Activated naive CD4-positive, alpha-beta T cell (primary cell): ENCODE measurements at places on chromosomes 16 and 17.

DNA sequence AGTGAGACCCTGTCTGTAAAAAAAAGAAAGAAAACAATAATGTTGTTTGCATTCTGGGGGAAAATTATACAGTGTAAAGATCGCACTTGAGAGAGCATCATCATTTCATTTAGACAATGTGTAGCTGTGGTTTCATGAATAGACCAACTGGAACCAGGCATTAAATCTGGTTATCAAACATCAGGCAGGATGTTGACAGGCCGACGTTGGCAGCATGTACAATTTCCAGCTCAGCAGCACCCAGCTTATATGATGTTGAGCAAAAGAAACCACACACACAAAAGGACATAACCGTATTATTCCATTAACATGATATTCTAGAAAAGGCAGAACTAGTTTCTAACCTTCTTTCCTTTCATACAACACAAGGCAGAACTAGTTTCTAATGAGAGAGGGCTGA is 5.8 kb downstream of the MARVELD3 start:
- no peak for DNase-seq

- no peak for DNase-seq
Observed at GRCh38 chr16:67926181-67926750, 5.4 kb downstream of the CTRL start.

DNA sequence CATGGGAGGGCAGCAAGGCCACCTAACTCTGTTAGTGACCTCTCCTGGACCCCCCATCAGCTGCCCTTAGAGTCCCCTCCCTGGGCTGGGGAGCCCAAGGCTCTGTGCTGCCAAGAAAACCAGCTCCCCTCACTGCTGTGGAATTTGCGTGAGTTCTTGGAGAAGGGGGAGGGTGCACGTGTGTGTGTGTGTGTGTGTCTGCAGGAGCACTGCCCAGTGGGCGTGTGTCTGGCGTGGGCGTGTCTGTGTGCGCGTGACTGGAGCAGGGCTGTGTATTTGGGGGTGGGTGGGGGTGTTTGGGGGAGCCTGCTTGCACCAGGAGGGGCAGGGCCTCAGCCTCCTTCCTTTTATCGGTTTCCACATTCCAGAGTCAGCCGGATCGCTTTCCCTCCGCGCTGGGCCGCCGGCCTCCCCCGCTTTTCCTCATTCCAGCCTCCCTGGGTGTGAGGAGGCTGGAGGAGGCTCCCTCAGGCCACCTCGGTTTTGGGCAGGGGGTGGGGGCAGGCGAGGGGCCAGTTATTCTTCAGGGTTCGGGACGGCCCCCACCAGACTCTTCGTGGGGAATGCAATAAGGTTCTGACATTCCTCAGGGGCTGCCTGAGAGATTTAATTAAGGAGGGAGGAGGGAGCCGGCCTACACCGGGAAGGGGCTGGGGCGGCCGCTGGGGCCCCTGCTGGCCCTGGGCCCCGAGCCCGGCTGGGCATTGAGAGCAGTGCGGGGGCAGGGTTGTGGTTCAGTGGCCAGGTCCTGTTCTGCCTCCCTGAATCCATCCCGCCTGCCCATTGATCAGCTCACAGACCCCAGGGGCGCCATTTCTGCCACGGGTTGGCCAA is 2.5 kb downstream of the VASN start:
- no peak for DNase-seq

DNA sequence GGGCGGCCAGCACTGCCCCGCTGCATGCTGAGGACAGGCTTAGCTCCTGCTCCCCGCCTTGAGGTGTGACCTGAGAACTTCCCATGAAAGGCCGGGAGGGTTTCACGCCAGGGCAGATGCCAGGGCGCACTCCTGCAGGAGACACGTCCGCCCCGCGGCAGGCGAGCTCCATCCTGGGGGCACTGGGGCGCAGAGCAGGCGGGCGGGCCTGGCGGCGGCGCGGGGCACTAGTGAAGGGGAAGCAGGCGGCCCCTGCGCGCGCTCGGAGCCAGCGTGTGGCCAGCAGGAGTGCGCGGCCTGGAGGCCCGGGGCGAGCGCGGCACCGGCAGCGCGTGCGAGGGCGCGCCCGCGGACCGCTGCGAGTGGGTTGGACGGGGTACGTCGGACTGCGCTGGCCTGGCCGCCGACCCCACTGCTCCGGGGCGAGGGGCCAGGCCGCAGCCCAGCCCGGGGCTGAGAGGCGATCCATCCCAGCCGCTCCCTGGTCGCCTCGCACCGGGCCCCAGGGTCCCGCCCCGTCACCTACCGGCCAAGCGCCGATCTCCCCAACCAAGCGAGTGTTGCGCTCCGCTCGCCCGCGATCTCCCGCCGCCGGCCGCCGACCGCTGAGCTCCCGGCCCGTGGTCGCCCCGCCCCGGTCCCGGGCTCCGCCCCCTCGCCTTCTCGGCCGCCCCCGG is at the start of gene MAP3K14:
Gene MAP3K14 (minus strand): TSS at position 587 of the 677 bp plus-strand sequence. CDS start 26,275 bp downstream, outside the sequence.
- DNase-seq: peak; percentile 40

DNA sequence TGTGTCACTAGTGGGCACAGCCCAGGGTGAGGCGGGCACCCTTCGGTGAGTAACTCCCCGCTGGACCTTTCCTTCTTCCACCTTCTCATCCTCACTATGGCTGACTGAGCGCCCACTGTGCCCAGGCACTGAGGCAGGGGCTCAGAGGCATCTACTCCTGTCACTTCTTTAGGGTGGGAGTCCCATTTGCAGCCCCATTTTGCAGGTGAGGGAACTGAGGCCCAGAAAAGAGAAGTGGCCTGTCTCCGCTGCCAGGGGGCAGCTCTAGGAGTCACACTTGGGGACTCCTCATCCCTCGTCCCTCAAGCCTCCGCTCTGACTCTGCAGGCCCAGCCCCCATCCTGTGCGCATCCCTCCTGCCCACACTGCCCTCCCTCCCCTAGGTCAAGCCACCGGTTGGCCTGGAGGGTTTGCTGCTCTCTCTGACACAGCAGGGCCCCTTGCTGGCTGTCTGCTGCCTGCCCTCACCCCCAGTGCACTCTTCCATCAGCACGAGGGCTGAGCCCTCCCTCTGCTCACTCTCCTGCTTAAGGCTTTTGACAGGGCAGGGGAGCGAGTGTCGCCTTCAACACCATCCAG is 62.4 kb downstream of the CNGB1 start:
- DNase-seq: no peak

GRCh38 chr16:66926961-66927436 is 1.7 kb upstream of the RRAD start:
- no peak for DNase-seq

- DNase-seq: no peak
Observed at GRCh38 chr17:62688398-62689160, 61.1 kb downstream of the MRC2 start.

DNA sequence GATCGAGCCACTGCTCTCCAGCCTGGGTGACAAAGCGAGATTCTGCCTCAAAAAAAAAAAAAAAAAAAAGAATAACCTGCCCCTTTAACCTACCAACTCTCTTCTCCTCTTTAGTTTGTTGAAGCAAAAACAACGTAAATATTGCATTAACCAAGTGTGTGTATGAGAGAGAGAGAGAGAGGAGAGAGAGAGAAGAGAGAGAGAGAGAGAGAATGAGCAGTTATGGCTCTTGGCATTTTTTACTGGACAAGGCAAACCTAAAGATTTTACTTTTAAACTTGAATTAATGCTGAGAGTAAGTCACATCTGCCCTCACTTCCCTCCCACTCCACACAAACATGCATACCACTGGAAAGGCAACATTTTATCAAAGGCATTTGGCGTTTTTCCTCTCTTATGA is 3.0 kb upstream of the SLFN5 start:
- no peak for DNase-seq

DNA sequence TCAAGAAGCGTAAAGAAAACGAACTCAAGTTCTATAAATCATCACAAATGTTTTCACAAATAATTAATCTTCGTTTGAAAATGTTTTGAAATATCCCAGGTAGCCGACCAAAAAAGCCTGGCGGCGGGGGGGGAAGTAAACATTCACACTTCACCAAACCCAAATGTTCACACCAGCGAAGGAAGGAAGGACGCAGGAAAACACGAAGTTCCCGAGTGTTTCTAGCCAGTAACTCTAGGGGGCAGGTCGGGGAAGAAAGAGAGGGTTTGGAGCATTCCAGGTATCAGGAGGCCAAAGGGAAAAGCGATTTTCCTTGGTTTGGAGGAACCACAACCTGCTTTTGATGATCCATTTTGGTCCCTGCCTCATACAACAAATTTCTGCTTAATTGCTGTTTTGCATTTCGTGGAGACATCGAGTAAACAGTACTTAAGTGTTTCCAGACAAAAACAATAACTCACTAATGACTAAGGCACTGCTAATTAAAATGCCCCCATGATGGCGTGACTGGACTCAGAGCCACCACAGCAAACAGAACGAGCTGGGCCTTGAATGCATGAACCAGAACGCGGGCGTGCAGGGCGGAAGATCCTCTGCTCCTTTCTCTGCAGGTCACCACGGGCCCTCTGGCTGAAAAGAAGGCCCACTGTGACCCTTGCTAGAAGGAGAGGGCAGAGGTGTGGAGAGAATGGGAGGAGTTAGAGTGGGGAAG is 16.6 kb downstream of the ZFHX3 start:
- no peak for DNase-seq

DNA sequence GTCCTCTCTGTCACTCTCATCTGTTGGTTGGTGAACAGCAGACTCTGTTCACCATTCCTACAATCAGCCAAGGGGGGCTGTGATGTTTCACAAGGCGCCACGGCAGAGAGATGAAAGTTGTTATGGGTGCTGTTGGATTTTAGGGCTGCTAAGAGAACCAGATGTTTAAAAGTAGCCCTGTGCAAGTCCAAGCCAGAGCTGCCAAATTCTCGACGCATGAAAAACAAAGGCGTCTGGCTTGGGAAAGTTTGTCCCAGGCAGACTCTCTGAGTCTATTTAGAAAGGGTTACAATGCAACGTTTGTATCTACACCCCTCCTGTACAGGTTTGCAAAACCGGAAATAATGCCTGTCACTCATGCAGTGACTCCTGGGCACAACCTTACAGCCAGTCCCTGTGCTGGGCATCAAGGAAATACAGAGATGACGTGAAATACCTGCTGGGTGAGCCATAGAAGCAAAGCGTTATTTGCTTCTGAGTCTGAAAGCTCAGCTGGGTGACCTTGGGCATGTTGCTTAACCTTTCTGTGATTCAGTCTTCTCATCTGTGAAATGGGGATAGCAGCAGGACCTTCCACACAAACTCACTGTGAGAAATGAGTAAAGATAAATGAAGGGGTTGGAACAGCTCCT is 74.8 kb downstream of the XYLT1 start:
- no peak for DNase-seq

- DNase-seq: no peak
Observed at GRCh38 chr16:46715769-46716305, 26.4 kb downstream of the ORC6 start.

GRCh38 chr17:600576-601243 is 113.9 kb downstream of the VPS53 start:
- DNase-seq: no peak
